Activated CD4-positive, alpha-beta T cell treated with anti-CD3 and anti-CD28 coated beads for 36 hours (primary cell): ENCODE measurements at places on chromosomes 2 and 18. TPM values are rescaled to one million over a fixed set of nuclear protein-coding genes. Genes with fewer than 3 reads are reported as not detected.

Gene RGPD4
- 0.14 TPM for total RNA-seq

Gene CCDC88A
- total RNA-seq: 11.3 TPM

Gene CHST9
- not detected for total RNA-seq

Gene SEMA4C
- 7.5 TPM for total RNA-seq

Gene CHRNG
- total RNA-seq: not detected

Gene ASB18
- not detected for total RNA-seq

Gene GAL3ST2
- total RNA-seq: 0.94 TPM

Gene PLGLB2
- 0.54 TPM for total RNA-seq
